ENCODE measurements at places on chromosomes 12 and 14. TPM values are rescaled to one million over a fixed set of nuclear protein-coding genes. Genes with fewer than 3 reads are reported as not detected.

GRCh38 chr14:92692822-92693226 lies 55.6 kb downstream of the LGMN start:
- peaks cover 19% of the 10 kb centered on the region for H3K4me1 ChIP-seq
- peaks cover 16% of the 10 kb centered on the region for H3K36me3 ChIP-seq
- peak overlapping the region; percentile 36 for H3K27ac ChIP-seq
- no peak overlapping the region for H3K4me3 ChIP-seq

Gene KITLG
- total RNA-seq = 68.1 TPM

Gene APOF
- not detected for total RNA-seq

- no peak overlapping the region for H3K27ac ChIP-seq
- no peak overlapping the region for H3K4me3 ChIP-seq
- H3K4me1 ChIP-seq = peaks cover 9% of the 10 kb centered on the region
- no peaks in the 10 kb centered on the region for H3K27me3 ChIP-seq
- H3K36me3 ChIP-seq = no peaks in the 10 kb centered on the region
Measured at GRCh38 chr14:102586420-102587104, 5.9 kb upstream of the RCOR1 start.

DNA sequence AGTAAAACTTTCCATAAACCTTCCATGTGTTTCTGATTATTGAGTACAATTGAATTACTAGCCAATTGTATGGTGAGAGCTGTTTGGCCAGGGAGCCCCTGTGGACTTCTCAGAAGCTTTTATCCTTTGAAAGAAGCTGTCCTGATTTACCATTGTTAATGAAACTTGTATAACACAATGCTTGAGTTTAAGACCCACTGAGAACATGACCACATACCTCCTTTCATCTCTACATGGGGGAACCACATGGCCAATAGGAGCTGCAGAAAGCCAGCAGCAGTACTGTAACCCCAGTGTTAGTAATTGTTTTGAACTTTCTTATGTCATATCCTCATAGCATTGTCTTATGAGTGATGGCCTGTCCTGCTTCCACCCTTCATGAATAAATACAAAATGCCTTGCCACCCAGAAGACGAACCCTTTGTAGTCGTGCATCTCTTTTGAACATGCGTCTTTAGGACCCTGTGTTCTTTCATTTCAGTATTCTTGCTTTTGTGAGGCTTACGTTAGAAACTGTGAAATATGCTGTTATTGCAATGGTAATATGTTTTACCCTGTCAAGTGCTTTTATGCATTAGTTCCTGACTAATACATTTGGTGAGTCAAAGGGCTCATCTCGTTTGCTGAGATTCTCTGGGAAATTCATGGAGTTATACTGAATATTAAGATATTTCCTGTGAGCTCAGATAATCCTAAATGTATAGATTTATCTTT lies 815.7 kb downstream of the NRXN3 start:
- DNase-seq = no peak
- H3K4me3 ChIP-seq = no peak overlapping the region
- H3K27me3 ChIP-seq = peaks cover 10% of the 10 kb centered on the region
- H3K4me1 ChIP-seq = no peaks in the 10 kb centered on the region

GRCh38 chr12:24899503-24900075 lies 49.3 kb downstream of the BCAT1 start:
- no peak overlapping the region for H3K27ac ChIP-seq
- no peak for DNase-seq
- peaks cover 19% of the 10 kb centered on the region for H3K4me1 ChIP-seq

DNA sequence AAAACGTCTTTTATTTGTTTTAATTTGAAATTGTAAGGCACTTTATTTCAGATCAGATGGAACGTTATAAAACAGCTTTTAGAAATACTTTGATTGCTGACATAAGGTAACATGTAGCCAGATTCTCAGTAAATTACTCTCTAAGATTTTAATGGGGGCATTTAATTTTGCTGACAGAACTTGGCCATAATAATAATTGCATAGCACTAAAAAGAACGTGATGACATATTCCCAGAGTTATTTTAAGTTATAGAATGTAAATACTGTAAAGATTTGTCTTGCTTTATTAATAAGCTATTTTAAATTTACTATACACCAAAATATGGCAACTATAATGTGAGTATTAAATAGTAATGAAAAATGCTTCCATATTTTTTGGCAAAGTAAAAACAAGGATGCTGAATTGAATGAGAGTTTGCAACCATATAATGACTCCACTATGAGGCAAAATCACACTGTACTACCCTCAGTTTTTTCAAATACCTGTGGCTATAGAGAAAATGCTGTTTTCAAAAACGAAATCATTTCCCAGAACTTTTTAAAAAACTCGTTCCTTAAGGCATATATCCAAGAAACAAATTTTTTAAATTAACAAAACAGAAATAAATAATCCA lies 876 bp downstream of the LUM start:
- H3K27me3 ChIP-seq = no peaks in the 10 kb centered on the region
- H3K4me3 ChIP-seq = peak overlapping the region; percentile 41
- H3K36me3 ChIP-seq = no peaks in the 10 kb centered on the region
- H3K4me1 ChIP-seq = no peaks in the 10 kb centered on the region
- no peak for DNase-seq

Gene LRRC23
- total RNA-seq = 13.3 TPM

DNA sequence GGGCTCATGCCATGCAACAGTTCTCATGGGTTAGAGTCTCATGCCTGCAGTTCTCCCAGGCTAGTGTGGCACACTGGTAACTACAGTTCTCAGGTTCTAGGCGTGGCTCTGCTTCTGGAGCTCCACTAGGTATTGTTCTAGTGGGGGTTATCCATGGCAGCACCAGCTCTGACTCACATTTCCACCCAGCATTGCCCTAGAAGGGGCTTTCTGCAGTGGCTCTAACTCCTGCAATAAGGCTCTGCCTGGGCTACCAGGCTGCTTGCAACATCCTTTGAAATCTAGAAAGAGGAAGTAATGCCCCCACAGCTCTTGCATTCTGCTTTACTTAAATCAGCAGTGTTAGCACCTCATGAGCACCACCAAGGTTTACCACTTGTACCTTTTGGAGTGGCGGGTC lies 220.3 kb upstream of the ARID2 start:
- no peak overlapping the region for H3K27ac ChIP-seq
- H3K4me3 ChIP-seq = no peak overlapping the region
- no peaks in the 10 kb centered on the region for H3K36me3 ChIP-seq
- DNase-seq = no peak
- H3K4me1 ChIP-seq = no peaks in the 10 kb centered on the region

DNA sequence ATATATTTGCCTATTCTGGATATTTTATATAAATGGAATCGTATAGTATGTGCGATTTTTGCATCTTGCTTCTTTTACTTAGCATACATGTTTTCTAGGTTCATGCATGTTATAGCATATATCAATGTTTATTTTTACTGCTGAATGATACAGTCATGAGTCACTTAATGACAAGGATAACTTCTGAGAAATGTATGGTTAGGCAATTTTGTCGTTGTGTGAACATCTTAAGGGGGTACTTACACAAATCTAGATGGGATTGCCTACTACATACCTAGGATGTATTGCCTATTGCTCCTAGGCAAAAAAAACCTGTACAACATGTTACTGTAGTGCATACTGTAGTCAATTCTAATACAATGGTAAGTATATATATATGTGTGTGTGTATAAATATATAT lies 8.8 kb downstream of the USP15 start:
- H3K27ac ChIP-seq = no peak overlapping the region
- no peaks in the 10 kb centered on the region for H3K27me3 ChIP-seq
- DNase-seq = no peak
- H3K4me1 ChIP-seq = peaks cover 65% of the 10 kb centered on the region

DNA sequence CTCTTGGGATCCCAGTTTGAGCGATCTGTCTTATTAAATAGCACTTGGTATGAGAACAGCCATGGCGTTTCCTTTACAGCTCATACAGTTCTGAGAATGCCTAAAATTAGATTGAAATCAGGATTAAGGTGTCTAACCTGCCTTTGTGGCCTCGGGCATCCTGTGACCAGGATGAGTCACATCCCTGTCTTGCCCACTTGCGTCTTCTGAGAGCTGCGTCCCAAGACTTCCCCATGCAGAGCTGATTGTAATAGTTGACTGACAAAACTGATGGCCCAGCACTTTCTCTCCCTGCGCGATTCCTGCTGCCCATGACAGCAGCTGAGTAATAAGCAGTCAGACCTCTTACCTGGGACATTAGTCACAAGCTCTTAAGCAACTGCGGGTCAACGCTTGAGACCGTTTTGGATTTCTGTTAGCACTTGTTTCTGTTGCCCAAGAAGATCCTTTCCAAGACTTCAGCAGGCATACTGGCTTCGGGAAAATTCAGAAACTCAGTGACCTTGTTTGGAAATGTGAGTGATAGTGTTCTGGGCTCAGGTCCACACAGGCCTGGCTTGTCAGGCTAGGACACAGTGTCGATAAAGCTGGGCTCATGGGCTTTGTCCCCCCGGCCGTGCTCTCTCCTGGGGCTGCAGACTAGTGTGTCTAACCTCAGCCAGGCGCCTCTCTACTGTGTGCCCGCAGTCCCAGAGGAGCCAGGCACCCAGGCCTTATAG lies 169.9 kb upstream of the HIF1A start:
- peaks cover 51% of the 10 kb centered on the region for H3K4me1 ChIP-seq
- no peaks in the 10 kb centered on the region for H3K27me3 ChIP-seq
- no peak overlapping the region for H3K4me3 ChIP-seq
- DNase-seq = peak; percentile 73

Gene DLK1
- not detected for total RNA-seq
